HCT116 (cell line): ENCODE measurements at places on chromosomes 2 and 18.
A peak's percentile ranks its signal among the peaks of the same experiment; 100 is the strongest.

DNA sequence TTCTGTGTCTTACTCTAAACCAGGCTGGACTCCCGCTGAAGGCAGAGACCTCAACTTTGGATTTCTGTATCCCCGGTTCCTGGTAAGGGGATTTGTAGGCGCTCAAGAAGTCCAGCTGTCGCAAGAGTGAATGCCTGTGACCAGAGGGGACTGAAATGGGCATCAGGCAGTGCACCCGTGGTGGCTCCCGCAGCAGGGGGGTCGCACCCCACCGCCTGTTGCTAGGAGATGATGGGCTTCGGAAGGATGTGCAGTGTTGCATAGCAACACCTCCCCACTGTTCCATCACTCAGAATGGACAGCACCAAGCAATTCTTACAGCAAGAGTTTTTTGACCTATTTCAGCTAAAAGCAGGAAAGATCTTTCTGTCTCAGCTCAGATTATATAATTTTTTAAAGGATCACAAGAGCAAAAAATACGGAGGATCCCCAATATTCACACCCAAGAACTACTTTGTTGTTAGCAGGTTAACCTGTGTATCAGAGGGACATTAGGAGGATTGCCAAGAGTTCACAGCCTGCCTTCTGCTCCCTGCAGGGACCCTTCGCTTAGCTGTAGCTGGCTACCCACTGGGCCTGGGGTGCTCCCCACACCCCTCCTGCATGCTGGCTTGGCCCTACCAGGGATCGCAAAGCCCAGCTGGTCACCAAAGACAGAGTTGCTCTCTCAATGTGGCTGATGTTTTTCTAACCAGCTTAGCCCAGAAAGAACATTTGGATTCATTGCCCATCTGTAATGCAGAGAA lies 63.8 kb downstream of the SOWAHC start:
- DNase-seq = no peak

- DNase-seq = no peak
These were observed 455.9 kb downstream of the CNTNAP5 start for GRCh38 chr2:124480958-124481357.

DNA sequence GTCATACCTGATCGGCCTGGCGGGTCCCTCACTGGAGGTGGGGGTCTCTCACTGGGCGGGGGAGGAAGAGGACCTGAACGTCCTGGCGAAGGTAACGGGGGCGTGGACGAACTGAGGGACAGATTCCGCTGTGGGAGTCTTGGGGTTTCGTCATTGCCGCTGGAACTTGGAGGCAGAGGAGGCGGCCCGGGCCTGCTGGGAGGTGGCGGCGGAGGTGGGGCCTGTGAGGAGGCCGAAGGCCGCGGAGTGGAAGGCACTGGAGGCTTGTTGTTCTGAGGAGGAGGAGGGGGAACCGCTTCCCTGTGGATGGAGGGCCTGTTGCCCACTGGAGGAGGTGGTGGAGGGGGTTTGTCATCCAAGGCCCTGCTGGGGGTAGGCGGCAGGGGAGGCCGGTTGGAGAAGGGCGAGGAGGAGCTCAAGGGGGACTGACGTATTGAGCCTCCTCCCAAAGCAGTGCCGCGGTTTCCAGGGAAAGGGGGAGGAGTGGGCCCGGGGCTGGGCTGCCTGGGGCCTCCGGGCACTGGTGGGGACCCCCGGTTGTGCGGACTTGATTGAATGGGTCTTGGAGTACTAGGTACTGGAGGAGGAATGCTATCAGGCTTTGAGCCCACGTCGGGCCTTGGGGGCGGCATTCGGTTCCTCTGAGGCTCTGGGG lies 25.8 kb downstream of the WIPF1 start:
- DNase-seq = no peak

DNA sequence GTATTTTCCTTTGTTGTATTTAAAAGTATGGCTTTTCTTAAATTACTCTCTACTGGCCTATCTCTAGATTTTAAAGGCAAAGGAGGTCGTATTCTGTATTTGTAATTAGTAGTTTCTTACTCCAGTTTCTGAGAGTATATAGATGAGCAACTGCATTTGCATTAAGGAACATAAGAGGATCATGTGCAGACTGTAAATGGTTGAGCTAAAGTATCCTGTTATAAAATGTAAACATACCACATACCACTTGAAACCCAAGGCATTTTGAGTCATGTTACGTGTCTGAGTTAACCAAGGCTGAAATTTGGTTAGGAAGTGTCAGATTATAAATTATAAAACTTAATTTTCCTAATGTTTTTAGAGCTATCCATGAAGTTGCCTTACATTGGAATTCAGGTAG lies 76.3 kb downstream of the GPD2 start:
- no peak for DNase-seq

GRCh38 chr2:148161909-148162435 lies 141.1 kb downstream of the MBD5 start:
- no peak for DNase-seq

GRCh38 chr2:10720947-10721395 lies 459 bp upstream of the ATP6V1C2 start:
- DNase-seq = no peak

DNA sequence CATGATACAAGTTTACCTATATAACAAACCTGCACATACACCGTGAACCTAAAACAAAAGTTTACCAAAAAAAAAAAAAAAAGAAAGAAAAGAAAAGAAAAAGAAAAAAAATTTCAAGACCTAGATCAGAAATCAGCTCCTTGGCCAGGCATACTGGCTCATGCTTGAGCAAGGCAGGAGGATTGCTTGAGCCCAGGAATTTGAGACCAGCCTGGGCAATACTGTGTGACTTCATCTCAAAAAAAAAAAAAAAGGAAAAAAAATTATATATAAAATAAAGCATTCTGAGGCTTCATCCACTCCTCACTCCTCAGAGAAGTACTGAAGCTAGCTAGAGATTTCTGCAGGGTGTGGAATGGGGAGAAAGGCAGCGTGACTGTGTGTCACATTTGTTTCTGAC lies 11.8 kb upstream of the PROC start:
- DNase-seq = no peak

DNA sequence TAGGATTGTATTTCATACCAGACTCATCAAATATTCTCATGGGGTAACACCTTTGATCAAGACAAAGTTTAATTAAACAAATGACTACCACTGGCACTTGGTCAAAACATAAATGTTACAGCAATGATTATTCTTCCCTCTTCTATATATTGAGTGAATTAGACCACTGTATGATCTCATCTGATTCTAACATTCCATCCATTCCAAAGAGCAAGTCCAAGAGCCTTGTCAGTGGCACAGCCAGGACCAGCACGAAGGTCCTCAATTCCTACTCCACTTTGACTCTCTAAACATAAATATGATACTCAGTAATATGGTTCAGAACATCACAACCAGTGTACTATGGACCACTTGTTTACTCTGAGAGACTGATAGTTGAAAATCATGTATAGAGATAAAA lies 86.4 kb downstream of the AP1S3 start:
- no peak for DNase-seq

GRCh38 chr2:219691571-219691970 lies 64.1 kb downstream of the SLC4A3 start:
- DNase-seq = no peak

DNA sequence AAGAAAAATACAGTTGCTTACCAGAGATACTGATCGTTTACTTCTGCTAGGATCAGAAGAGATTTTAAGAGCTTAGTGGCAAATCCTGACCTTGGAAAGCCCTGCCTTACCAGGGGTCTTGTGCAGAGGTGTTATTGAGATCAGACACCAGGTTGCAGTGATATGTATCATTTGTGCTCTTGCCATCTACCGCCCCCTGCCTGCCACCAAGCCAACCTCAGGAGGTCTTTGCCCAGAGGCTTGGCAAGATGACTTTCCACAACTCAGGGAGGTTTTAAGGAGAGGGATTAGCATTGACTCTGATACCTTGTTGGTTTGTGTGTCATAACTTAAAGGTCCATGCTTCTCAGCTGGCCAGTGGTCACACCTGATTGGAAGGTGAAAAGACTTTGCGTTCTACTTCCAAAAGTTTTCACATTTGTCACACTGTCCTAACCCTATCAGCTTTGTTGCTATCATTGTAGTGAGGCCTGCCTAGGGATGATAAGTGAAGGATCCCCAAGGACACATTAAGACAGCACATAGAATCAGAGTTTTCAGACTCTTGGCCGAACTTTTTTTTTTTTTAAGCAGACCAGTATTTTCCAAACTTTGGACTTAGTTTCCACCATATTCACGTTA lies 46.2 kb upstream of the MGAT5 start:
- DNase-seq = peak; percentile 47

DNA sequence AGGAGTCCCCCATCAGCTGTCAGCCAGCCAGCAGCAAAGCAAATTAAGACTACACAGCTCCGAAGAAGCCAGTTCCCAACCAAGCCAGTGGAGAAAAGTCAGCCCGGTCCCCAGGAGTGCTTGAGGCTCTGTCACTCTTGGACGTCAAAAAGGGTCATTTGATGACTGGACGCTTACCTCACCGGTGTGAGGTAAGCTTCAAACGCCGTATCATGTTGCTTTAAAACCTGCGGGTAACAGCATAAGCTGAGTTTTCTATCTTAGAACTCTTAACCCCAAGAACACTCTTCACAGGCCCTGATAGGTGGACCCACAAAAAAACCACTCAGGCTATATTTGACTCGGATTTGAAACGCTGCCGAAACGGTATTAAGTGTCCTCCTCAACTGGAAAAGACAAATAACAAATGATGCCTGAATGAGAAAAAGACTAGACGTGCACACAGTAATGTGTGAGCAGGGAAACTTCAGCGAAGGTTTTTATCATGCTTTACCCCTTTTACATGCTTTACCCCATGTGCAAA lies 682 bp upstream of the LNPK start:
- DNase-seq = no peak

DNA sequence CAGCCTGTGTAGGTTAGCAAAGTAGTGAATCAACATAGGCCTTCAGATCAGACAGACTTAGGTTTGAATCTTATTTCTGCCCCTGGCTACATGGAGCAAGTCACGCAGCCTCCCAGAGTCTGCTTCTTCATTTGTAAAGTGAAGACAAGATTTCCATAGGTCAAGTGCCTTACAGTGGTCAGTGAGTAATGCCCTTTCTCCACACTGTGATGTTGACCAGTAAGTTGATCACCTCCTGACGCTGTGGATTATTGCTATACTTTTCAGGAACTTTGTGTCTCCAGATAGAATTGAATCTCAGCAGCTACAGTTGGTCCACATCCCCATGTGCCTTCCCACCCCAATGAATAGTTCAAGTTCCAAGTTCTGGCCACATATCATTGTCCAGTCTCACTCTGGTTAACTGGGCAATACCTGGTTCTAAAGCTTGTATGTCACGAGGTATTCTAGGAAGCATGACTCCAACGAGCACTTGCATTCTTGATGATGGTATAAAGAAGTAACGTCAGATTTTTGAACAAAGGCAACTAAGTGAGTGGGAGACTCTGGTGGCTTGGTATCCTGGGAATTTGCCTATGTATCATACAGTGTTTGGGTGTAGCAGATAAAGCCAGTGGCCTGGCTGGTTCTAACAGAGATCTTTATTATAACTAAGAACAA lies 2.1 kb upstream of the CLIP4 start:
- peak; percentile 51 for DNase-seq

GRCh38 chr2:13821255-13821880 lies 811.1 kb upstream of the LRATD1 start:
- no peak for DNase-seq

DNA sequence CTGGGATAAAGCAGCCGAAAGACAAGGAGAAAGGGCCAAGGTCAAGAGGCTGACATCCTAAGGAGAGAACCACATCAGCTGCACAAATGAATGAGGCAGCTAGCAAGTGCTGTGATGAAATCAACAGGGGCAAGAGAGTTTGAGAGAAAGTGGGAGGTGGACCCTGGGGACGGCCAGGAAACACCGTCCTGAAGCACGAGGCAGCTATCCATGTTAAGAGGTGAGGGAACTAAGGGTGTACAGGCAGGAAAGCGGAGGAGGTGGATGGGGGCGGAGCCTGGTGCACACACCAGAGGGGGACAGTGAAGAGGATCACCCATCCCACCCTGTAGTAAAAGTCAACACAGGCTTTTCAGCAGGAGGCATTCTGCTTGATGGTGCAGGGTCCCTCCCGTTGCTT lies 52.4 kb downstream of the HDLBP start:
- no peak for DNase-seq

DNA sequence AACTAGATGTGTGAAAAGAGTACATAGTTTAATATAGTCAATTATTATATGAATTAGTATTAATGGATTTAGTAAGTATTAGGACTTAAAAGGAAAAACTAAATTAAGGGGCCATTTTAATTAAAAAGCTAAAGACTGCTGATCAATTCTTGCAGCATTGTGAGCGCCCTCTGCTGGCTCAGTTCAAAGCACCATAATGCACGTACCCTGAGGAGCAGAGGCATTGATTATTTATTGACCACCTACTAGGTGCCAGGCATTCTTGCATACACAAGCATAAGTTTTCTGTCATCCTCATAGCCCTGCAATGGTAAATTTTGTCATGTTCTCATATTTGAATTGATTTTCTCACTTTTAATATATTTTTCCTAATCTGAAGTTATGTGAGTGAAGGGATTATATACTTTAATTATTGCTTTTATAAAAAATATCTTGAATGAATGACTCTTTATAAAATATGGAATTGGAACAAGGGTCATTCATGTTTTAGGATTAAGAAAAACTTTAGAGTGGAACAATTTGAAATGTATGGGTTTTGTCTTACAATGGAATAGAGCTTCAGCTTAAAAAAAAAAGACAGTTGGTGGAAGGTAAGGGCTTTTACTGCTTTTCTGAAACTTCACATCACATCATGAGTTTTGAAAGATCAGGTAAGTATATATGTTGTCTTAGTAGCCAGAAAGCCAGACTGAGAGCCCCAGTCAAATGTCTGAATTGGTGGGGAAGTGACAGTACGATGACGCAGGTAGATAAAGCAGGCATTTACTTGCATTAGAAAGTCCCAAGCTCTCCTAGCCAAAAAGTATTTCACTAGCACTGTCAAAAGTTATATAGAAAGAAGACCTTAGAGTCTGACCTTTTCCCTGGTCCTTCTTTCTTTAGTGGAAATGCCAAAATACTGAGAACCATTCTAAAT lies 9.7 kb downstream of the ITGA4 start:
- peak; percentile 57 for DNase-seq

DNA sequence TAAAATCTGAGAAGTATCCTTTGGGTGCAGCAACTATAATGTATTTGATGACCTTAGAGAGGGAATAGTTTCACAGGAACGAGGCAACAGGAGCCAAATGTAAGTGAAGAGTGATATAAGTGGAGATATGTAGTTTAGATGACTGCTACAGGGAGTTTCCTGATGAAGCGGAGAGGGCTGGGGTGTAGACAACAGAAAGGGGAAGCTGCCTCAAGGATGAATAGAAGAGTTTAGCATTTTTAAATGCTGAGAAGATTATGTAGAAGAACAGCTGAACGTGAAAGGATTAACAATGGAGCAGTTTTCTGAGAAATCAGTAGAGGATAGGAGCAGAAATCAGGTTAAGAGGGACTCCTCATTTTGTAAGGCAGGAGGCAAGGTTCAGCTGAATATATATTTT lies 133.3 kb downstream of the LCLAT1 start:
- no peak for DNase-seq

GRCh38 chr2:25473758-25474340 lies 132.1 kb upstream of the DNMT3A start:
- no peak for DNase-seq

GRCh38 chr2:84629550-84629949 lies 113.3 kb downstream of the DNAH6 start:
- DNase-seq = no peak

- no peak for DNase-seq
These were observed 17.6 kb downstream of the MXD1 start for GRCh38 chr2:69932596-69932922.

GRCh38 chr18:58064406-58064998 lies 20.5 kb downstream of the NEDD4L start:
- no peak for DNase-seq
